ENCODE measurements at places on chromosomes 4 and X. TPM values are rescaled to one million over a fixed set of nuclear protein-coding genes. Genes with fewer than 3 reads are reported as not detected.

Gene UBE2D3
- 577 TPM for total RNA-seq

Gene MFAP3L
- total RNA-seq: 1.1 TPM

Gene XAGE1A
- not detected for total RNA-seq

Gene PRMT9
- total RNA-seq: 10.3 TPM

Gene CLGN
- total RNA-seq: 2.7 TPM

Gene STS
- 3.3 TPM for total RNA-seq

Gene COX7B2
- total RNA-seq: not detected

Gene ZNF518B
- total RNA-seq: 46.4 TPM

Gene SPANXN3
- not detected for total RNA-seq

Gene CENPVL2
- not detected for total RNA-seq

Gene ZFYVE28
- 7.4 TPM for total RNA-seq

Gene SPACA5
- total RNA-seq: not detected

Gene AP1S2
- total RNA-seq: 47.0 TPM

Gene FAT4
- total RNA-seq: 16.6 TPM

Gene ADGRL3
- under 0.01 TPM for total RNA-seq

Gene FMR1NB
- not detected for total RNA-seq

Gene FOXR2
- total RNA-seq: not detected

Gene XG
- total RNA-seq: 0.57 TPM

Gene SSX1
- total RNA-seq: not detected

Gene ASMT
- 0.57 TPM for total RNA-seq

Gene PNMA6A
- total RNA-seq: 0.29 TPM

Gene PNMA3
- total RNA-seq: not detected

Gene PPEF1
- total RNA-seq: not detected

Gene EMCN
- total RNA-seq: not detected

Gene BMX
- not detected for total RNA-seq

Gene DCAF8L1
- total RNA-seq: not detected

Gene SYTL4
- 4.0 TPM for total RNA-seq

Gene CENPVL1
- total RNA-seq: not detected

Gene TCP11X2
- not detected for total RNA-seq

Gene ATP2B3
- total RNA-seq: not detected

Gene PCDH19
- total RNA-seq: under 0.01 TPM

Gene SHROOM3
- total RNA-seq: 7.9 TPM

Gene ITGB1BP2
- total RNA-seq: 2.0 TPM

Gene UGT2B15
- not detected for total RNA-seq

Gene MEPE
- total RNA-seq: not detected
